ENCODE measurements at places on chromosomes 16 and 17.

GRCh38 chr16:24971718-24972117, 43.5 kb downstream of the ARHGAP17 start:
- DNase-seq: no peak

DNA sequence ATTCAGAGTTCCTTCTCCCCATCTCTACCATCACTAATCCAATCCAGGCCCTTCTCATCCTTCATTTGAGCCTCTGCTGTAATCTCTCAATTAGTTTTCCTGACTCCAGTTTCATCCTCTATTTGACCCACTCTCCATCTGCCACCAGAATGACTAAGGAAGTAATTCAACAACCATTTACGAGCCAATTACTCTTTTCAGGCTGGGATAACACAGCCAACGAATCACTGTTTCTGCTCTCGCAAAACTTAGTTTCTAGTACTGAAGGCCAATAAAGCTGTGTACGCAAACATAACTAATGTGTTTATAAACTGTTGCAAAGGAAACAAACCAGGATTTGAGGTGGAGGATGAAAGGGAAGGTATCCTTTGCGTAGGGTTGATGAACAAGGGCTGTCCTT, 53.7 kb downstream of the MAP2K6 start:
- no peak for DNase-seq

- DNase-seq: no peak
These were observed 1.2 kb downstream of the USP7 start for GRCh38 chr16:8962393-8963009.

DNA sequence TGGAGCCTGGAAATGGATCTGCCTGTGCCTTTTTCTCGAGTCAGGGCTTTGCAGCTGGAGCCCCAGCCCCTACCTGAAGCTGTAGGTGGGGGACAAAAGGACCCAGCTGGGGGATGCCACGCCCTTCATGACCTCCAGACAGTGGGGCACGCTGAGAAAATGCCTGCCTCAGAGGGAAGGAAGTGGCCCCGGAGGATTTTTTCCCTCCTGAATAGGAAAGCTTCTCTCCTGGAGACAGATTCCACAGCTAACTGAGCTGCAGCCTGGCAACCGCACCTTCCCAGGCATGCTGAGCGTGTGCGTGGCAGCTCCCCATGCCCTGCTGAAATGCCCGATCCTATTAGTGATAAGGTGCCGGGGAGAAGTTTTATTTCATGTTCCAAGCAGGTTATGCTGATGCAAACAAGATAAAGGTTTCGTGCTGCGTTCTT, 58.0 kb downstream of the AIPL1 start:
- DNase-seq: no peak

DNA sequence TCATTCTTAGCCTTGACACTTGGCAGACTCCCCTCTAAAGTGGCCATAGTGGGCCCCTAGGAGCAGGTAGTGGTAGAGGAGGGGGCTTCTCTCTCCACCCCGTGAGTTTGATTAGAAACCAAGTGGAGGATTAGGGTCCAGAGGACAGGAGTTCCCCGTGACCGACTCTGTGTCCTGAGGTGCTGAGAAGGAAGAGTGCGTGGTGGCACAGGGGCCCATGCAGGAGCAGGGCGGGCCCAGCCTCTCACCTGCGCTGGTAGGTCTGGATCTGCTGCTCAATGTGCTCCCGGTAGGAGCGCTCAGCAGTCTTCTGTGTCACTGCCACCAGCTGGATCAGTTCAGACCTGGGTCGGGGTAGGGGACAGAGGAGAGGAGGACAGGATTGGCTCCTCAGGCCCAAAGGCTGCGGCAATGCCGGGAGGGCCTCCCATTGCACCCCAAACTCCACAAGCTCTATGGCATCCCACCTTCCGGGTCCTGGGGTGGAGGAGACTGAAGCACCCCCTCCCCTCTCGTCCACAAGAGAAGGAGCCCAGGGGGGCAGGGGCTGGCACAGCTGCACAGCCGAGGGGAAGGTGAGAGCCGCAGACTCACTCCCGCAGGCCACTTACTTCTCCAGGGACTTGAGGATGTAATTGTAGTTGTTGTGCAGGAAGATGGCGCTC, 6.2 kb downstream of the ZACN start:
- DNase-seq: no peak

GRCh38 chr16:81863630-81864352, 84.7 kb downstream of the PLCG2 start:
- DNase-seq: no peak

DNA sequence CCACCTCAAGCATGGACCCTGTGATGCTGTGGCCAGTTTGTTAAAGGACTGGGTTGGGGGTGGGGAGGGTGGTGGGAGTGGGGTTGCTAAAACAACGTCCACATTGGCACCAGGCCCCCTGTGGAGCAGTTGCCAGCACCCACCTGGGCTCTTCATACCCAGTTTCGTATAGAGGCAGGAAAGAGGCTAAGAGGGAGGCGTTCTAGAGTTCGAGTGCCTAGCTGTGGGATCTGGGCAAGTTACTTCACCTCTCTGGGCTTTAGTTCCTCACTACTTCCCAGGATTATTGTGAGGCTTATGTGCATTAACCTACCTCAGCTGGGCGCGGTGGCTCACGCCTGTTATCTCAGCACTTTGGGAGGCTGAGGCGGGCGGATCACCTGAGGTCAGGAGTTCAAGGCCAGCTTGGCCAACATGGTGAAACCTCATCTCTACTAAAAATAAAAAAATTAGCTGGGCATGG, 1.4 kb downstream of the MFAP4 start:
- DNase-seq: no peak

DNA sequence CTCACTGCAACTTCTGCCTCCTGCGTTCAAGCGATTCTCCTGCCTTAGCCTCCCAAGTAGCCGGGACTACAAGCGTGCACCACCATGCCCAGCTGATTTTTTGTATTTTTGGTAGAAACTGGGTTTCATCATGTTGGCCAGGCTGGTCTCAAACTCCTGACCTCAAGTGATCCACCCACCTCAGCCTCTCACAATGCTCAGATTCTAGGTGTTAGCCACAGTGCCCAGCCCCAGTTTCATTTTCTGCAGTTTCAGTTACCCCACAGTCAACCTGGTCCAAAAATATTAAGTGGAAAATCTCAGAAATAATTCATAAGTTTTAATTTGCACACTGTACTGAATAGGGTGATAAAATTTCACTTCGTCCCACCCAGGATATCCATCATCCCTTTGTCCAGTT, 28.7 kb downstream of the KNOP1 start:
- DNase-seq: no peak

- no peak for DNase-seq
These were observed 8.8 kb upstream of the ITGA3 start for GRCh38 chr17:50047083-50047482.

GRCh38 chr17:68204736-68205135, 43.1 kb upstream of the AMZ2 start:
- DNase-seq: no peak

Data from cerebellar nuclear complex (tissue), 1 donor.